ENCODE measurements at places on chromosomes 2 and 18.

GRCh38 chr2:26526589-26526988 is 48.7 kb upstream of the OTOF start:
- no peak for DNase-seq

GRCh38 chr18:46660957-46661749 is 4.1 kb upstream of the LOXHD1 start:
- DNase-seq, result no peak

DNA sequence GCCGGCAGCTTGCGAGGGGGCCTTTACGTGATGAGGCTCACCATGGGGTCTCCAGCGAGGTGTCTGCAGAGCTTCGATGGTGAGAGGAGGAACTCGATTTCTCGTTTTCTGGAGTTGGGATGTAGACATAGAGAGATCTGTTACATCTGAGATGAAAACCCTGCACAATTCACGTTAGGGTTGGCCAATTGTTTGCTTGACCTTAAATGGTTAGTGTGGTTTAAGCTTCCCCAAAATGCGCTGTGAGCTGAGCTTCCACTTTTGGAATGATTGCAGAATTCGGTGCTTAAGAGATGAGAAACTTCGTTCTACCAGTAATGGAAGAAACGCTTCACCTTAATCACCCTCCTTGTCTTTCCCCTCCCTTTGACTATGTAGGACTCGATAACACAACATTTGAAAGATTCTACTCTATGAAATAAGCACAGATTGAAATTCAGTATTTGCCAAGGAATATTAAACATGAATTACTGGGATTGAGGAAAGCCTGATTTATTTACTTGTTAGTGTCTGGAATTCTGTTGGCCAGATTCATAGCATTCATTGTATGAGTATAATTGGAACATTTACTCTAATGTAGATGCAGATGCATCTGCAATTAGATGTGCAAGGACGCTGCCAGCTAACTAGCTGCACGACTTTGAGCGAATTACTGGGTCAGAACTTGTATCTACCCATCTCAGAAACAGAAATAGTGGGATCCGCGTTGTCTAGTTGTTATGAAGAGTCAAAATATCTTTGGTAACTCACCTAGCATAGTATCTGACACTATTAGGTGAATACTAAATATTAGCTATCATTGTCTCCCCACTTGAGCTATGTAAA is 1.6 kb upstream of the KLF7 start:
- no peak for DNase-seq

DNA sequence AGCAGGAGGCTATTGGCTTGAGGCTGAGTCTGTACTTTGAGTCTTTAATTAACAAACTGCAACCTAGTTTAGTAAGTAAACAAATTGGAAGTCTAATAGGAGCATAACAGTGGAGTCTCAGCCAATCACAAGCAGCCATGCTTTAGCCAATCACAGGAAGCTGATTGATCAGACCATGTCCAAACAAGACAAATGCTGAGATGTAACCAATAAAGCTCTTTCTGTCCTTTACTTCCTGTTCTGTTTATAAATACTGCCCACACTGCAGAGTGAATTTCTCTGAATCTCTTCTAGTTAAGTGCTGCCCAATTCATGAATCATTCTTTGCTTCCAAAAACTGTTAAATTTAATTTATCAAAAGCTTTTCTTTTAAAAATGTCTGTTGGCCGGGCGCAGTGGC is 146.6 kb upstream of the DLX2 start:
- DNase-seq, result no peak

- DNase-seq, result no peak
These were observed 27.6 kb downstream of the THADA start for GRCh38 chr2:43568228-43568627.

DNA sequence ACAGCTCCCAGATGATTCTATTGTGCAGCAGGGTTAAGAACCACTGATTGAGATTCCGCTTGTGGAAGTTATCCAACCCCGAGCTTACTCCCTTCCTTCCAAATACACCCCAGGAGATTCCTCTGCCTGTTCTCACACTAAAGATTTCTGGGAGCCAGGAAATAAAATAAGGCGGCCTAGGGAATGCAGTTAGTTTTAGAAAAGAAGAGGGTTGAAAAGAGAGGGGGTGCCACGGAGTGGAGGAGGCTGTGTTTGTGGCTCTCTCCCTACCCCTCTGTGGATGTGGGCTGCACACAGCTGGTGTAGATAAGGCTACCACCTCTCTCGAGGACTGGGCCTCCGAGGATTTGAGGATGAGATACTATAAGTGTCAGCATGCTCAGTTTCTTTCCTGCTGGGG is 25.1 kb upstream of the SP3 start:
- no peak for DNase-seq

- DNase-seq, result no peak
These were observed 63.1 kb downstream of the FAM171B start for GRCh38 chr2:186757009-186757408.

DNA sequence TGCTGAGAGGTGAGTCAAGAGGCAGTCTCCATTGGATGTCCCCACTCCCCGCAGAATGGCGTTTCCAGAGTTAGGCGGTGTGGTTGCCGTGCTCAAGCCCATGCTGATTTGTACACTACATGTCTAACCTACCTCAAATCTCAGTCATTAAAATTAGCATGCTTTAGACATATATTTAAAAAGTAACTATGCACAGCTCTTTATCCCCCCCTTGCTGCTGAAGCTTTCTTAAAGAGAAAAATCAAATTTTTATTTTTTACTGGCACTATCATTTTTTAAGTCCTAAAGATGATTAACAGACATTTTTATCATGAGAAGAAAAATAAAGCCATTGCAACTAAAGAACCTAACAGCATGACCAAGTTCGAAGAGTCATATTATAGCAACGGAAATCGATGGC is 42.9 kb downstream of the BOLA3 start:
- no peak for DNase-seq
